Natural killer cell treated with Interleukin-12 subunit alpha and Interleukin-12 subunit beta and Interleukin-15 and Interleukin-18, amount 100 ng/mL, for 72 hours (primary cell): ENCODE measurements at places on chromosomes 2 and 18. TPM values are rescaled to one million over a fixed set of nuclear protein-coding genes. Genes with fewer than 3 reads are reported as not detected.

DNA sequence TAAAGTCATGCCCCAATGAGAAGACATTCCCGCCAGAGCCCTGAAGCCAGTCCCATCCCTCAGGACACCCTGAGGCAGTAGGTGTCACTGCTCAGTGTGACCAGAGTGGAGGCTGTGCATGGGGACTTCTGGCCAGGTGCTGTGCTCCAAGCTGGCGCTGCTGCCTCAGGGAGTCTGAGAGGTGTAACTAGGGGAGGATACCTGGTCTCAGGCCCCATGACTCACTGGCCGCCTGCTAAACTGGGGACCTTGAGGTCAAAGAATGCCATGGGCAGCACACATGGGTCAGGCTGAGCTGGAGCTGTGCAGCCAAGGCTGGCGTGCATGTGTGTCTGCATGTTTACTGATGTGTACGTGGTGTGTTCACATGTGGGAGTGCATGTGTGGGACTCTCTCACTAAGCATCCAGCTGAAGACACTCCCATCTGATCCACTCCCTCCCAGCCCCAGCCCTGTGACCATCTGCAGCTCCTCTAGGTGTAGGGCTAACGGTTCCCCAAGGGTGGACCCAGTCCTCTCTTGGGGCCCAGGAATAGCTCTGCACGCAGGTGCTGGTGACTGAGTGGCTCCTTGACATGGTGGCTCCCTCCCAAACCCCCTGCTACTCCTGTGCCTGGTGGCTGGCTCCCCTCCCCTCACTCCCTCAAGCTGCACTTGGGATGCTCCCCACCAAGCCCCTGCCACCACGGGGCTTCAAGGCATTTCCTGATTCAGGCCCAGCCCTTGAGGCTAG, 16.5 kb downstream of the HS6ST1 start:
- peaks cover 29% of the 10 kb centered on the region for H3K4me1 ChIP-seq
- H3K36me3 ChIP-seq = no peaks in the 10 kb centered on the region
- no peak overlapping the region for H3K27ac ChIP-seq

NT5DC4 gene
- total RNA-seq = not detected

GRCh38 chr18:62523631-62524439, 1.0 kb downstream of the ZCCHC2 start:
- peak overlapping the region; percentile 99 for H3K4me3 ChIP-seq
- DNase-seq = peak; percentile 67
- H3K36me3 ChIP-seq = peaks cover 11% of the 10 kb centered on the region
- H3K4me1 ChIP-seq = peaks cover 38% of the 10 kb centered on the region
- H3K27me3 ChIP-seq = no peaks in the 10 kb centered on the region

DNA sequence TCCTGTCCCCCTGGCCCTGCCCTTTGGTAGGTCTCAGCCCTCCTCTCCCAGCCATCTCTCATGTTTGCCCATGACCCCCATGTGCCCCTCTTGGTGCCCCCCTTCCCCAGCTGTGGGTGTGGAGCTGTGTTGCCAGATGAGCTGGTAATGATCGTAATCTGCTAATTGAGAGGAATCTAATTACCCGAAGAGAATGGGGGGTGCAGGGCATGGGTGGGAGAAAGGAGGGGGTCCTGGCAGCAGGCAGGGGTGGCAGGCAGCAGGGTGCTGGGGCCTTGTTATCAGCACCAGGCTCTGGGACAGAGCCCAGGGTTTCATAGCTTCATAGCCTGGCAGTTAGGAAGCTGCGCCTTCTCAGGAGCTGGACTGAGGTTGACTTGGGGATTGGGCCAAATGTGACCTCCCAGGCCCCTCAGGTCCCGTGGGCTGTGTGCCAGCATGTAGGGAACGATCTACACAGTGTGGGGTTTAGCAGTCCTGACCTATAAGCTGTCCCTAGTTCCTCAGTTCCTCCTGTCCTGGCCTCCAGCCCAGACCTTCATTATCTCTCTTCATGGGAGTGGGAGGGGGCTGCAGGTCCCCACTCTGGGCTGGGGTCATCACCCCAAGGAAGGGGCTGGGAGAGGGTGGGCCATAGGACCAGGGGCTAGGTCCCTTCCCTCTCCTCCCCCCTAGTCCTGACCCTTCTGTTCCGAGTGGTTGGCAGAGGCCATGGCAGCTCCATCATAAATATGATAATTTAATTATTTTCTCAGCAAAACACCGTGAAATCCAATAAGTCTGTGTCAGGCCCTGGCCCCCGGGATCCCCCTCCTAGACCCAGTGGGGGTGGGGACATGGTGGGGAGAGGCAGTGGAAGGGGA, 6.5 kb upstream of the ASIC4 start:
- H3K4me1 ChIP-seq = peaks cover 10% of the 10 kb centered on the region
- H3K27me3 ChIP-seq = peaks cover 23% of the 10 kb centered on the region
- no peak overlapping the region for H3K27ac ChIP-seq
- no peak for DNase-seq

GRCh38 chr2:221911321-221911720, 339.2 kb upstream of the EPHA4 start:
- no peaks in the 10 kb centered on the region for H3K4me1 ChIP-seq
- H3K36me3 ChIP-seq = no peaks in the 10 kb centered on the region
- H3K27ac ChIP-seq = no peak overlapping the region
- H3K4me3 ChIP-seq = no peak overlapping the region
- DNase-seq = no peak
- no peaks in the 10 kb centered on the region for H3K27me3 ChIP-seq

- no peaks in the 10 kb centered on the region for H3K36me3 ChIP-seq
- peak overlapping the region; percentile 14 for H3K27ac ChIP-seq
- peaks cover 16% of the 10 kb centered on the region for H3K27me3 ChIP-seq
- H3K4me1 ChIP-seq = peaks cover 12% of the 10 kb centered on the region
- DNase-seq = peak; percentile 62
These were observed 67.1 kb downstream of the SUMO1 start for GRCh38 chr2:202171241-202171825.

LRRTM4 gene
- not detected for total RNA-seq

- H3K36me3 ChIP-seq = no peaks in the 10 kb centered on the region
- no peak overlapping the region for H3K27ac ChIP-seq
- no peak overlapping the region for H3K4me3 ChIP-seq
- peaks cover 4% of the 10 kb centered on the region for H3K4me1 ChIP-seq
These were observed 54.4 kb downstream of the CRIM1 start for GRCh38 chr2:36409935-36410334.
